Lung (tissue), 17 donors: ENCODE measurements at places on chromosomes 4 and X.

- H3K4me3 ChIP-seq: no peak overlapping the region
- DNase-seq: peak; percentile 52
- no peaks in the 10 kb centered on the region for H3K36me3 ChIP-seq
- no peak overlapping the region for H3K27ac ChIP-seq
- H3K4me1 ChIP-seq: peaks cover 39% of the 10 kb centered on the region
- H3K27me3 ChIP-seq: no peaks in the 10 kb centered on the region
Observed at GRCh38 chr4:183872531-183872930, 32.6 kb upstream of the STOX2 start.

DNA sequence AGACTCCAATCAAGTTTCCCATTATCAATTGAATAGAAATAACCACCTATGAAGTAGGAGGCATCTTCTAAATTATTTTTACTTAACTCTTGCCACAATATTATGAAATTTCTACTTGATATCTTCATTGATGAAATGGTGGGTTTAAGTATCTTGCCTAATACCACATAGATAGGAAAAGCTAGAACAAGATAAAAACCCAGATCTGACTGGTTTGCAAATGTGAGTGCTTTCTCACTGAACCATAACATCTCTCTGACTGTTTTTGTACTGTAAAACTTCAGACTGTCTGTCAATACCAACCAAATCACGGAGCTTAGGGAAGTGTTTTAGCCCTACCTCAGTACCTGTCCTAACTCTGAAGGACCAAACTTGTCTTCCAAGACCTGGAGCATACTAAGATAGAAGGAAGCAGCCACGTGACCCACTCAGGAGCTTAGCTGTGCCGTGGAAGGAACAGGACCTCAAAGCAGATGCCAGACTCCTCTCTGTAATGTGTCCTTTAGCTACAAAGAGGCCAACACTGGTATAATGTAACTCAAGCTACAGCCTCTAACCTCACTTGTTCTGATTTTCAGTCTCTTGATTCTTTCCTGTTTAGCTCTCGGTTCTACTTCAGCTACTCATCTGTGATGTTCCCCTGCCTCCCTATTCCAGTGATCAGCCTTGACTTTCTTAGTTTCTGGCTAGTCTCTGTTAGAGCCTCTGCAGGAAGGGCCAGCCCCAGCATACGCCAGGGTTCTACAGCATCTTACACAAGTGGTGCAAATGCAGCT, 84.4 kb downstream of the LRP2BP start:
- peaks cover 8% of the 10 kb centered on the region for H3K36me3 ChIP-seq
- no peak overlapping the region for H3K4me3 ChIP-seq
- H3K4me1 ChIP-seq: no peaks in the 10 kb centered on the region
- H3K27me3 ChIP-seq: no peaks in the 10 kb centered on the region
- DNase-seq: no peak

GRCh38 chr4:10998846-10999245, 314.3 kb upstream of the CLNK start:
- H3K27ac ChIP-seq: no peak overlapping the region
- no peak overlapping the region for H3K4me3 ChIP-seq
- no peaks in the 10 kb centered on the region for H3K4me1 ChIP-seq
- no peaks in the 10 kb centered on the region for H3K27me3 ChIP-seq
- H3K36me3 ChIP-seq: no peaks in the 10 kb centered on the region
- DNase-seq: no peak

GRCh38 chr4:11529625-11530201, 101.0 kb upstream of the HS3ST1 start:
- H3K36me3 ChIP-seq: no peaks in the 10 kb centered on the region
- H3K4me1 ChIP-seq: no peaks in the 10 kb centered on the region
- DNase-seq: no peak
